ENCODE measurements at places on chromosomes 4 and X.
A peak's percentile ranks its signal among the peaks of the same experiment; 100 is the strongest.

GRCh38 chr4:109511414-109511813 lies 48.6 kb upstream of the MCUB start:
- no peak for DNase-seq

DNA sequence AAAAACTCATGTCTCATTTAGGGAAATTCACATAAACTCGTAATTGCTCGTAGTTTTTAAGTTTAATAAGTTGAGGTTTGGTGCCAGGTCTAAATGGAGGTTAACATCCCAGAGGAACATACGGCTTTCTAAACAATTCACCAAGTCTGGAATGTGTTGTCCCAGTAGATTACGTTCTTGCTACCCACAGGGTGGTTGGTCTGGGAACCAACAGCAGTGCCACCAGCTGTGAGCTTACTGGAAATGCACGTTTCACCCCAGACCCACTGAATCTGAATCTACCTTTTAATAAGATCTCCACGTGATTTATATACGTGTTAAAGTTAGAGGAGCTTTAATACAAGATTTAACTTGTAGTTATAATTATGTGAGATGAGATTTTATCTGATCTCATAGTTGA lies 134.3 kb downstream of the BMPR1B start:
- no peak for DNase-seq

DNA sequence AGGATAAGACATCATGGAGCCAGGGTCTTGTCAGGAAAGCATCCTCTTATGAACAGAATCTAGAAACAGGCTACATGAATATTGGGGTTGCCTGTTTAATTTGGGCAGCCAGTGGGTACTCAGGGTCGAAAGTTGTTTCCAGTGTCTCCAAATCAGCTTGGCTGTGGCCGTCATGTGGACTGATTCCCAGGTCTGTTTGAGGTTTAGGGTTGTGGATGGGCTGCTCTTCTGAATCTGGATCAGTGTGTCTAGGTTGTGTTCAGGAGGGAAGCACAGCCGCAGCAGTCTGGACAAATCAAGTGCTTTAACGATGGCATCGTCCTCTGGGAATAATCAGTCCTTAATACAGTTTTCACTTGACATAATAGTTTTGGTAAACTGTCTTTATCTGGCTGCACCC lies 94.3 kb downstream of the GATB start:
- DNase-seq, result no peak

GRCh38 chr4:128232719-128233118 lies 54.9 kb downstream of the PGRMC2 start:
- no peak for DNase-seq

- DNase-seq, result peak; percentile 30
These were observed 243.8 kb downstream of the PPP3CA start for GRCh38 chr4:101103381-101104142.
